Hematopoietic multipotent progenitor cell treated with erythropoietin and hydrocortisone succinate and interleukin-3 and kit ligand, for 8 days (in vitro differentiated cells): ENCODE measurements at places on chromosomes 12 and 14.

DNA sequence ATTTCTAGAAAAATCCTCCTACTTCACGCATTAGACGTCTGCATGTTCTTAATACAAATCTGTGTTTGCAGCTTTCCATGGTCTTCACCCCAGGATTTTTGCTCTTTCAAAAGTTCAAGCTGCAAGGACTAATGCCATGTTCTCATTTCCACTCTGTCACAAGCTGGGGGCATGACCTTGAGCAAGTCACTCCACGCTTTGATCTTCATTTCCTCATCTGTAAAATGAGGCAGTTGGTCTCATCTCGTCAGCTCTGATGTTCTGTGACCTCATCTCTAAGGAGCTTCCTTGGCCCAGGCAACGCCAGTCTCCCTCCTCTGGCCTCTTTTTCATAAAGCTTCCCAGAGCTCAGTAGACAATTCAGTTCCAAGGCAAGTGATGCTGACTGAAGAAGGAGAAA is 18.8 kb upstream of the BMP4 start:
- DNase-seq = no peak

DNA sequence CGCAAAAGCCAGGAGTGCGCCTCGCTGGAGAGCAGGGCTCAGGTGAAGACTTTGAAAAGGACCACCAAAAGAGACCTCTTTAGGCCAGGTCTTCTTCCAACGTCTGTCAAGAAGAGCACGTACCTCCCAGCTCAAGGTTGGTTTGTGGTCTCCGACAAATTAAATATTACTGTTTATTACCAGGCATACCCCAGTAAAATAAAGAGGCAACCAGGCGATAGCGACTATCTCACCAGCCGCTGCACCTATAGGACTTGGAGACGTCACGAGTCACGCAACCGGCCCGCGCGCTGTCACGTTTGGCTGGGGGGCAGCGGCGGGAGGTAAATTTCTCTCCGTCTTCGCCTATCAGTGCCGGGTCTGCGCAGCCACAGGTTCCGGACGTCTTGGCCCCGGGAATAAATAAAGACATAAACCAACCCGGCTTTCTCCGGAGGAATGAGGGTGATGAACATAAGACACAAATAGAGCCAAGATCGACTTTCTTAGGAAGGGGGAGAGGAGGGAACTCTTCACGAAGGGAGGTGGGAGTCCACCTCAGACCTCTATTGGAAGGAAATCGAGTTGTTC is 2.0 kb upstream of the TBX5 start:
- no peak for DNase-seq

GRCh38 chr14:96251656-96252155 is 4.3 kb upstream of the BDKRB1 start:
- DNase-seq = no peak

DNA sequence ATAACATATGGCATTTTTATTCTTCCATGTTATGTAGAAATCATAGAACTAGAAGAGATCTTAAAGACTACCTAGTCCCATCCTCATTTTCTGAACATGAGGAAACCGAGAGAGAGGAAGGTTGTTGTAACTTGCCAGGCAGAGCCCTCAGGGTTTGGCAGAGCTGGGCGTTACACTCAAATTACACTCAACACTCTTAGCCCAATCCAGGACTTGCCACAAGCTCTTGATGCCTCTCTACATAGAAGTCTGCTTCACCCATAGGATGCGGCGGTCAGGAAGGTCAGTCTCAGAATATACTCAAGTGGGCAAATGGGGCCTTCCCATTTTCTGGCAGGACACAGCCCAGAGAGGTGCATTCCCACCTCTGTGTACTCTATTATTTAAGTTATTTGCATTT is 208.1 kb downstream of the ZFP36L1 start:
- no peak for DNase-seq

DNA sequence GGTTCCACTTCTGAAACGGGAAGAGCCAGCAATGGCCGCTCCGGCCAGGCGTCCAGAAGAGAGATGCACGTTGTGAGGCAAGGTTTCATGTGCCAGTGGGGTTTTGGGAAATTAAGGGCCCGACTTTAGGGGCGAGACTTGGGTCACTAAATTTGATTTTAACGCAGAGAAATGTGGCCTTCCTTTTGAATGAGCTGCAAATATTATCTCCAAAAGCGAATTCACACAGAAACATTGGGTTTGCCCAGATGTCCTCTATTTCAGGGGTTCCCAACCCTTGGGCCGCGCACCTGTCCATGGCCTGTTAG is 2.3 kb upstream of the RNASE4 start:
- DNase-seq = no peak

- no peak for DNase-seq
Observed at GRCh38 chr14:103343905-103344797, 10.1 kb downstream of the EIF5 start.

- DNase-seq = no peak
Observed at GRCh38 chr14:60277605-60278190, 28.7 kb downstream of the PPM1A start.

GRCh38 chr12:85641796-85642195 is 194.4 kb downstream of the RASSF9 start:
- DNase-seq = no peak

GRCh38 chr12:6620885-6621274 is 13.7 kb upstream of the CHD4 start:
- DNase-seq = no peak

DNA sequence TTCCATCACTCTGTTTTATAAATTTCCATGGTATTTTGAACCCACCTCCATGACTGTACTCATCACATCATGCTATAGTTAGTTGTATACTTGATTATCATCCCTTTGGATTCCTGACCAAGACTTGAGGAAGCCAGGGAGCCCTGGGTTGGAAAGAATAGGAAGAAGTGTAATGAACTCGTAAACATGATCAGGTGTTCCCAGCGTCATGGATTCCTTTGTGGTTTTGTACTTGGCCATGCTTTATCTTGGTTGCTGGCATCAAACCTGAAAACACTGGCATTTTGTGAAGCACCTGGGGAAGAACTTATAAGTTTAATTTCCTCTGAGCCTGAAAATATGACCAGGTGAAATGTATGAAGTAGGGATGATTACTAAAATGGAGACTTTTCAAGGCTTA is 76.4 kb downstream of the CHST11 start:
- DNase-seq = no peak

- DNase-seq = no peak
Observed at GRCh38 chr12:45613296-45613695, 116.2 kb upstream of the ARID2 start.

DNA sequence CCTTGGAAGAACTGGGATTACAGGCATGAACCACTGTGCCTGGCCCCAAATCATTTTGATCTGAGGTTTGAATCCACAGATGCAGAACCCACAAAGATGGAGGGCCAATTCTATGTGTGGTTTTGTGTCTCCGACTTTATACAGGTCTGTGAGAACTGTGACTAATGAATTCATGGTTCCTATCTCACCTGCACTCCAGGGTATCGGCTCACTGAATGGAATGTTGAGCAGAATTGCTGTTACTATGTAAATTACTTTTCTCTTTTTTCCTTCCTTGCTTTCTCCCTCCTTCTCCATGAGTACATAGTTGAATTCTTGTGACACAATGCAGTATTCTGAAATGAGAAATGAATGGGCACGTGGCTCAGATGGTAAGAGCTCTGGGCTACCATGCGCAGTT is 21.1 kb upstream of the GALNT16 start:
- no peak for DNase-seq

- DNase-seq = no peak
Observed at GRCh38 chr14:69522026-69522425, 37.5 kb downstream of the PLEKHD1 start.

GRCh38 chr12:97637770-97638169 is 175.2 kb downstream of the RMST start:
- no peak for DNase-seq

- no peak for DNase-seq
Observed at GRCh38 chr12:50639721-50640120, 124.2 kb upstream of the ATF1 start.

- DNase-seq = no peak
Observed at GRCh38 chr14:76924371-76925096, 98.3 kb downstream of the LRRC74A start.

DNA sequence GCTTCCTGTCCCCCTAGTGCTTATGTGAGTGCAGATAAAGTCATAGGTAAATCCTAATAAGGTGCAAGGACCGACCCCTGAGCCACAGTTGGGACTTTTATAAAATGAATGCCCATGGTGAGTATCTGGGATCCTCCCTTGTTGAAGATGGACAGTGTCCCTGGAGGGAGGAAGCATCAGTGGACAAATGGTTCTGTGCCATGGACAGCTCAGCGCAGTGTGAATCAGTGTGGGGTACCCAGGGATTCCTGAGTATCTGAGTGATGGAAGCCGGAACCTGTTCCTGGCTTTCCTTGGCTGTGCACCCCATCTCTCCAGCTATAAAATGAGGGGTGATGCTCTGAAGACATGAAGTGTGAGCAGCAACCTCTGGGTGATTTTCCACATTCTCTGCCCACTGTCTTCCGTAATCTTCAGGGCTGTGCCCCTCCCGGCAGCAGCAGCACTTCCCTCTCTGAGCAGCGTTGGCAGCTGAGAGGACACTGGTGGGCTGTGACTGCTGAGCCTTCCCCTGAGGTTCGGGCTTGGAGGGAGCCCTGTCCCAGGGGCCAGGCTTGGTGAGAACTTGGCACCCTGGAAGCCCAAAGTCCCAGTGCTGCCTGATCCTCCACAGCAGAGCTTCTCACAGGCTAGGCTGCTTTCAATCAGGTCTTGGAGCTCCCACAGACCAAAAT is 25.0 kb downstream of the VCPKMT start:
- no peak for DNase-seq

DNA sequence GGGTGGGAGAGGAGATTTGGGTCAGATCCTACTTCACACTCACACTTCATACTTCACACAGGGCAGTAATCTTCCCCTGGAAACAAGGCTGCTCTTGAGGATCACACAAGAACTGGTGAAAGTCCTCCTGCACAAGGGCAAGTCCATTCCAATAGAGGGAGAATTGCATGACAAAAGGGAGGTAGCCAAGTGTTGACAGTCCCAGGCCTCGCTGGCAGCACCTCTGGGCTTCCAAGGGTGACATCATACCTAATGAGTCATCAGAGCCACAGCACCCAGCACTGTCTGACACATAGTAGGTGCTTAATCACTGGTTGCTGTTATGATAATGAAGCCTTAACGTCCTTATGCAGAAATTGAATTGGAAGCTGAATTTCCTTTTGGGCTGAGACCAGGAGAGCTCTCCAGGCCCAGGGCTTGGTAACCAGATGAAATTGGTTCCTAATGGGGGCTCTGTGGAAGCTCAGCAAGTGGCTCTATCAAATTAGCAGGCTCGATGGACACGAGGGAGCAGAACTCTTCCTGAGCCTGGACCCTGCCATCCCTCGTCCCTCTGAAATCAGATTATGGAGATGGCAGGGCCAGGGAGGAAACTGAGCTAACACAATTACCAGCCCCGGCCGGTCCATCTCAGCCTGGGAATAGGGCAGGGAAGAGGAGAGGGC is 58.8 kb upstream of the ACTN1 start:
- DNase-seq = no peak

- no peak for DNase-seq
Observed at GRCh38 chr12:88266806-88267360, 124.8 kb downstream of the TMTC3 start.

DNA sequence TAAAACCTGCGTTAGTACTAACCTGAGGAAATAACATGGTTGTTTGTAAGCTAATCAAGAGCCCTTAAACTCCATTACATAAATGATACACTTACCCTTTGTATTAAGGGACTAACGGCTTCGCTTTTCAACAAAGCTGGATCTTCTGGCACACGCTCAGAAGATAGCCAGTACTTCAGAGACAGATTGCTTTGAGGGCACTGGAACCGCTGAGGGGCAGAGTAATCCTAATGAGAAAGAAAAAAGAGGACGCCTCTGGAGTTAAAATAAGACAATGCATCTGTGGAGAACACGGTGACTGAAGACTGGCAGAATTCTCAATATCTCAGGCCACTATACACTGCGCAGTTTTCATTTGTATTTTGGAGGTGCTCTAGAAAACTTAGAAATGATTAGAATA is 1.5 kb upstream of the KTN1 start:
- DNase-seq = no peak

DNA sequence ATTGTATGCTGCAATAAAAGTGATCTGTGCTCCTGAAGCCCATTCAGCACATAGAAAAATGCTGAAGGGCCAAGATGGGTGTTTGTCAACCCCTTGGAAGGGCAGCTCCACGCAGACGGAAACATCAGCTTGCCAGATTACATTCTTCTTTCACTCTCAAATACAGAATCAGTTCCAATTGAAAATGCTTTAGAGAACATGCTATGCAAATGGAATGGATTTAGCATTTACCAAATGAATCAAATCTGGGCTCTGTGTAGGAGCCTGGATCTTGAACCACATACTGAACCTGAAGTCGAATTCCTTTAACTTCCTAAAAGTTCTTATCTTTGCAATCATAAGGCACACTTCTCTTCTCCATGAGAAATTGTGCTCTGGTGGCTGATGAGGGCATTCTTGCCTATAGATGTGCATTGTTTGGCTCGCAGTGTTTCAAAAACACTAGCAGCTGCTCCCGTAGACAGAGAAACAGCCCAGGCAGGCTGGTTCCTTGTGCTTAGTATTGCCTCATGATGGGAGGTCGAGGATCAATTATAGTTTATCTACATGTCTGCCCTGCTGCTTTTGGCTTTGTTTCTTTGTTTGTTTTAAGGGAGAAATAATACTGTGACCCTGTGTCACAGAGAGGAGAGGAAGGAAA is 489.8 kb upstream of the FLRT2 start:
- no peak for DNase-seq

- peak; percentile 91 for DNase-seq
Observed at GRCh38 chr12:51021694-51022093, 4.5 kb downstream of the SLC11A2 start.

DNA sequence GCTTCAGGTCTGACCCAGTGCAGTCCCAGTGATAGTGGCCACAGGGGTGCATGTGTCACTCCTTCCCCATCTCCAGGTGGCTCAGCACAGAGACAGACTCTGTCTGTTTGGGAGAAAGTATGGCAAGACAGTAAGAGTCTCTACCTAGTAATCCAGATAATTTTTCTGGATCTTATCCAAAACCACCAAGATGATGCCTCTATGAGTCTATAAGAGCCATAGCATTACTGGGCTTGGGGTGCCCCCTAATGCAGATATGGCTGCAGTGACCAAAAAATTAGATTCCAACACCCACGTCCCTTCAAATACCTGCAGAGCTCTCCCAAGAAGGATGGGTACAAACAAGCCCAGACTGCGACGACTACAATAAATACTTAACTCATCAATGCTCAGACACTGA is 123.8 kb downstream of the GRIP1 start:
- peak; percentile 23 for DNase-seq

- DNase-seq = no peak
Observed at GRCh38 chr12:131795064-131795463, 33.1 kb upstream of the MMP17 start.

DNA sequence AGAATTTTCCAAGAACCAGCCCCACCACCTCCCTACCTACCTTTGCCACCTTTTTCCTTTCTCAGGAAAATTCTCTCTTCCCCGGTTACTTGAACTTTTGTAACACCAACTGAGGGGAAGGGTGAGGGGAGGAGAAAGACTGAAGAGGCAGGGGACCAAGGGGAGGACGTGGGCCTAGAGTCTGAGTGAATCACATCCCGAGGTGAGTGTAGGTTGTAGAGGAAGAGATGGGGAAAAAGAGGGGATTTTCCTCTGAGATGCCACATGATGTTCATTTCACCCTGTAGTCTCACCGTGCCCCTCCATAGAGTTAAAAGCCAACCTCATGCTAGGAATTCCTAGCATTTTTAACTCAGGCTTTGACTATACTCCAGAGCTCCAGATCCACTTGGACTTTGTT is 311.8 kb downstream of the RPAP3 start:
- DNase-seq = no peak

- no peak for DNase-seq
Observed at GRCh38 chr12:104121001-104121400, 17.0 kb downstream of the NFYB start.

- no peak for DNase-seq
Observed at GRCh38 chr12:44246482-44247105, 410.7 kb downstream of the TMEM117 start.
